ENCODE measurements at places on chromosomes 4 and X.

GRCh38 chrX:56232221-56233082, at the start of gene KLF8:
TSS of gene KLF8 (plus strand) at chrX:56232356. CDS start at chrX:56233335, 979 bp downstream.
- no peak for DNase-seq

- DNase-seq: no peak
Measured at GRCh38 chr4:127965803-127966175, 583 bp downstream of the ABHD18 start.

DNA sequence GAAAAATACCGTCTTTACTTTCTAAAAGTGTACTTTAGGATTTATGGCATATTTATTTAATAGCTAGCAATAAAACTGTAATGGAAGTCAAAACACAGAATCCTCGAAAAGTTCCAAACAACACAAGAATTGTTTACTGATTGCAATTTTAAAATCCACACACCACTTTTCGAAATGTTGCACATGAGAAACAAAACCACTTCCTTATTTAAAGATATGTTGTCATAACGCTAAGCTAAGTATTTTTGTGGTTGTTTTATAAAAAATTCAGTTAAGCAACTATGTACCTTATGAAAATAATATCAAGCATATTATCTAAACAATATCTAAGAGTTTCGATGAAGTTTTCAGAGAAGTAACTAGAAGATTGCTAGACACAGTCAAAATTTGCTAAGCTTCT, 344 bp downstream of the TMPRSS11D start:
- no peak for DNase-seq

DNA sequence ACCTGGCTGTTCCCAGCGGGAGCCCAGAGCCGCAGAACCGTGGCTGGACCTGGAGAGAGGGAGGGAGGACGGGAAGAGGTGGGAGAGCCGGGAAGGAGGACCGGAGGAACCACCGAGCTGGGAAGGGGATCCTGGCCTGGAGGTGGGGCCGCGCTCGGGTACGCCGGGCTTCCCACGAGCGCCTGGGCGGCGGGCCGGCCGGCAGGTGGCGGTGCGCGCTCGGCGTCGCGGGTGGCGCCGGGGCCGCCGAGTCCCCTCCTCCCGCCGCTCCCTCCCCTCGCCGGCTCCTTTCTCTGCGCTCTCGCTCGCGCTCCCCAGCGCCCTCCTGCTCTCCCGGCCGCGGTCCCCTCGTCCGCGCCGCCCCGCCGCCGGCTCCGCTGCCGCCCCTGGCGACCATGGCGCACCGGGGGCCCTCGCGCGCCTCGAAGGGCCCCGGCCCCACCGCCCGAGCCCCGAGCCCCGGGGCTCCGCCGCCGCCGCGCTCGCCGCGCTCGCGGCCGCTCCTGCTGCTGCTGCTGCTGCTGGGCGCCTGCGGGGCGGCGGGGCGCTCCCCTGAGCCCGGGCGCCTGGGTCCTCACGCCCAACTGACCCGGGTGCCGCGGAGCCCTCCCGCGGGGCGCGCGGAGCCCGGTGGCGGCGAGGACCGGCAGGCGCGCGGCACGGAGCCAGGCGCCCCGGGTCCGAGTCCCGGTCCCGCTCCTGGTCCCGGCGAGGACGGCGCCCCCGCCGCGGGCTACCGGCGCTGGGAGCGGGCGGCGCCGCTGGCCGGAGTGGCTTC, at the start of gene SORCS2:
Gene SORCS2 (plus strand): TSS at position 287 of the 778 bp plus-strand sequence.
- DNase-seq: peak; percentile 37

DNA sequence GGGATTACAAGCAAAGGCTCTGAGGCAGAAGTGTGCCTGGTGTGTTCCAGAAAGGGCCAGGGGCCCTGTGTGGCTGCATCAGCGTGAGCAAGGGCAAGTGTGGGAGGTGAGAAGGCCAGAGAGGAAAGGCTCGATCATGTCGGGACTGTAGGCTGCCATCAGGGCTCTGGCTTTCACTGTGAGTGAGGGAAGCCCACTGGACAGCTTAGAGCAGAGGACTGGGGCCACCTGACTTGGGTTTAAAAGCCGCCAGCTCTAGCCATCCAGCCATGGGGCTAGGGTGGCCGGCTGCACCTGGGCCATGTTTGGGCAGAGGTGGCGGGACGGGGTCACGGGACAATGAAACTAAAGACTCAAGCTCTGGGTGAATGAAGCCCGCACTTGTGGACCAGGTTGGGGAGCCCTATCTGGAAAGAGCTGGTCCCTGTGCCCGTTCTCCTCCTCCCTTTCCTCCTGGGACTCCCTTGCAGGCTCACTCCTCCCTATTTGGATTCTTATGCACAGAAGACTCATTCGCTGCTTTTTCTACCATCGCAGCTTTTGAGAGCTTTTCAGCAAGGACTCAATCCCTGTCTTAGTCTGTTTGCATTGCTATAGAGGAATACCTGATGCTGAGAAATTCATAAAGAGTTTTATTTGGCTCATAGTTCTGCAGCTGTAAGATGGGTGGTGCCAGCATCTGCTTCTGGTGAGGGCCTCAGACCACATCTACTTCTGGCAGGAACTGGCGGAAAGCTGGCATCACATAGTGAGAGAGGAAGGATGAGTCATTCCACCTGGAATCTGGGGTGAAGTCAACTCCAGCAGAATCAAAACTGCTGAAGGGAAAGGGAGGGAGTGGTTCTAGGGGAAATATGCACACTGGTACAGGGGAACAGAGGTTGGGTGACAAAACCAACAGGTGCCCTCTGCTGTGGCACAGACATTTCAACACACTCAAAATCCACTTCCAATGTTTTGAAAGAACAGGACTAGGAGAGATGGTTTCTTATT, 15.3 kb downstream of the CTAG1B start:
- no peak for DNase-seq

- no peak for DNase-seq
Measured at GRCh38 chr4:7244751-7245320, 52.5 kb downstream of the SORCS2 start.

GRCh38 chr4:186765138-186765537, 41.5 kb upstream of the FAT1 start:
- DNase-seq: no peak

DNA sequence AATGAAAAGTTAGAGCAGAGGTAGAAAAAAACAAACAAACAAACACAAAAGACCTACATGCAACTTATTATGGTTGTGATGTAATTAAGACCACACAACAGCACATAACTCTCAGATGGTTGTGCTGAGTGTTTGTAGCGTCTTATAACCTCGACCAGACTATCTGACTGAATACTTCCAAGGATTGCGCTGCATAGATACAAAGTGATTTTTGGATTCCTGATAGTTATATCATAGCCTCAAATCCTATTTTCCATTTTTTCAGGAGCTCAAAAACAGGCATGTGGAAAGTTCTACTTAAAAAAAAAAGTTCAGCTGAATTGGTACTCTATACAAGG, 236.1 kb downstream of the SPRY1 start:
- no peak for DNase-seq

GRCh38 chrX:137432609-137433008, 133.3 kb upstream of the ZIC3 start:
- no peak for DNase-seq

- no peak for DNase-seq
Measured at GRCh38 chr4:38678078-38678477, 14.1 kb downstream of the KLF3 start.

DNA sequence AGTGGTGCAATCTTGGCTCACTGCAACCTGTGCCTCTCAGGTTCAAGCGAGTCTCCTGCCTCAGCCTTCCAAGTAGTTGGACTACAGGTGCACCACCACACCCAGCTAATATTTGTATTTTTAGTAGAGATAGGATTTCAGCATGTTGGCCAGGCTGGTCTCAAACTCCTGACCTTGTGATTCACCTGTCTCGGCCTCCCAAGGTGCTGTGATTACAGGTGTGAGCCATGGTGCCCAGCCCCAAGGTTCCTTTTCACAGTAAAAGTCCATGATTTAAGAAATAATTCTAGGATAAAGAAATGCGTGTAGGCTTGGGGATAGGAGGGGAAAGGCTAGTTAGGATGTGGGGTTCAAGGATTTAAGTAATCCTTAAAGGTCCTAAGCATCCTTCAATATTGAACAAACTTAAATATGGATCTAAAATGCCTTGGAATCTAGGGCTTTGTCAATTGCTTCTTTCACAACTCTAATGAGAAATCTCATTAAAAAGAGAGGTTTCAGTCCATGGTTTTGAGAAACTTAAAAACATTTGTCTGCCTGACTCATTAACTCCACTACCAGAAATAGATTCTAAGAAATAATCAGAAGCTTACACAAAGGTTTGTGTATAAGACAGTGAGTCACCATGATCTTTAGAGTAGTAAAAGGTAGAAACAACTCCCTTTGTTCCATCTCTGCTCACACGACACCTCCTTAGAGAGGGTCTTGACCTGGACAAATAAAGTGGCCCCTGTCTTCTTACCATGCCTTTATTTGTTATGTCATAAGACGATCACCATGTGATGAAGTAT, 203.2 kb downstream of the PTTG2 start:
- no peak for DNase-seq

DNA sequence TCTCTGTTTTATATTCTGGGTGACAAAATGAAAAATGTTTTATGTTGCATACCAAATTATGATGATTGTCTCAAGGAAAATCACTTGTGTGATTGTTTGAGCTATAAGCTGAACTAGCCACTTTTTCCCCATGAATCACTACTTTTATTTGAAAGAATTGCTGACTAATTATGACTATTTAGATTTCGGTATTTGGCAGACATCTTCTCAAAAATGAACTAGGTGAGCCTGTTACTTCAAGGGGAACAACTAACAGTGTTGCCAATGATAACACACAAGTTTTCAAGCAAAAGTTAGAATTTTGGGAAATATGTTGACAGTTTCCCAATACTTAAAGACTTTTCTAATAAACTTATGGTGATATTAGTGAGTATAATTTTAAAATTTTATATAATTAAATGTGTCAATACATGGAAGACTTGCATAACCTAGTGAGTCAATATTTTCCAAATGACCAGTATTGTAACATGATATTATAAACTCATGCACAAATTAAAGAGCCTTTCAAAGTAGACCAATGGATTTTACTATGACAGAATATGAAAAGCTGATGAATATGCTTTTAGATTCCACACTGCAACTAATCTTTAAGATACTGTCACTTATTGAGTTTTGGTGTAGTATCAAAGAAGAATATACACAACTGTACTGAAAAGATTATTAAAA, 187.7 kb upstream of the GATB start:
- no peak for DNase-seq

DNA sequence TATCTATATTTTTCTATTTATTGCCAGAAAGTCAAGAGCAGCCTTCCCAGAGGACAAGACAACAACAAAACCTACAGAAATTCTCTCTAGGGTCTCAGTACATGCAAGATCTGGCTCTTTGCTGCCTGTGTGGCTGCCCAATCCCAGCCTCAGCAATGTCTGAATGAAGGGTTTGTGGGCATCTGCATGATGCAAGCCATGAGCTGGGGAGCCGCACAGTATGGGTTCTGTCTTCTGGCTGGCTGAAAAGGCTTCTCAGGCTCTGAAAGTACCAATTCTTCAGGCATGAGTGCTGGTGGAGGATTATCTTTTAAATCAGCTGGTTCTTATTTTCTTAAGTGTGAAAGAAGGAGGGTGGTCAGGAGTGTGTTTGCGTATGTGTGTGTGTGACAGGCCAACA, 104.6 kb downstream of the PDGFRA start:
- DNase-seq: no peak

- DNase-seq: no peak
Measured at GRCh38 chr4:76697129-76697803, 200.7 kb downstream of the SOWAHB start.

DNA sequence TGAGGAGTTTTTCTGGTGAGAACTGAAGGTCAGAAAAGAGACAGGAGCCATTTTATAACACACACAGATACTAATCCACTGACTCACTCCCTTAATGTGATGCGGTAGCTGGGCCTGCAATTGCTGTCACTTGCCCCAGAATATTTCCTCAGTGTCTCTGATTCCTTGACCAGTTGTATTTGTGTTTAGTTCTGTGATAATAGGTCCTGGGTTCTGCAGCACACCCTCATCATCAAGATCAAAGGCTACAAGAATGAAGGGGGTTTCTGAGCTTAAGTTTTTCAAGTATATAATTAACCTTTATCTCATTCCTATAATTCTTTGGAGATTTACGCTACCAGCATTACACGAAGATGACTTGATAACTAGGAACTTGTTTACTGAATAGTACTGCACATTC, 576.5 kb upstream of the CPXCR1 start:
- no peak for DNase-seq

DNA sequence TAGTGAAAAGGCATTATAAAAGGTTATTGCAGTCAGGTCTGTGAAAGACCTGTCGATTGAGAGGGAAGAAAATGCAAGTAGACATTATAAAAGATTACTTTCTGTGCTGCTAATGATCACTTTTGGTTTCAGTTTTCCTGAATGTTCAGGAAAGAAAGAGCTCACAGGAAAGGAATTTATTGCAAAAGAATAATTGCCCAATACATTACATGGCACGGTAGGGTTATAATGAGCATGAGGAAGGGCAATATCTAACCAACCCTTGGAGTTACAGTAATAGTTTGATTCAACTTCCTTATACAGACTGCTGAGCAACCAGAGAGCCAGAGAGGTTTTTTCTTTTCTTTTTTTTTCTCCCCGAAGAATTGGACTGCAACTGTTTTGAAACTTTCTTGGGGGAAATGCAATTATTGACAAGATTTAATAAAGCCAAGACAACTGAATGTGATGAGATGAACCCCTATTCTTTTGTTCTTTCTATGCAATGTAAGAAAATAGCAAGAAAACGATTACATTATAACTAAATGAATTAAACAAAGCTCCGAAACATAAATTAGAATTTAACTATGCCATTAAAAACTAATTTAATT, 247.0 kb downstream of the C4orf33 start:
- DNase-seq: no peak

GRCh38 chr4:115923152-115923551, 809.7 kb upstream of the NDST4 start:
- no peak for DNase-seq

GRCh38 chrX:13404364-13404763, 84.5 kb upstream of the ATXN3L start:
- no peak for DNase-seq

DNA sequence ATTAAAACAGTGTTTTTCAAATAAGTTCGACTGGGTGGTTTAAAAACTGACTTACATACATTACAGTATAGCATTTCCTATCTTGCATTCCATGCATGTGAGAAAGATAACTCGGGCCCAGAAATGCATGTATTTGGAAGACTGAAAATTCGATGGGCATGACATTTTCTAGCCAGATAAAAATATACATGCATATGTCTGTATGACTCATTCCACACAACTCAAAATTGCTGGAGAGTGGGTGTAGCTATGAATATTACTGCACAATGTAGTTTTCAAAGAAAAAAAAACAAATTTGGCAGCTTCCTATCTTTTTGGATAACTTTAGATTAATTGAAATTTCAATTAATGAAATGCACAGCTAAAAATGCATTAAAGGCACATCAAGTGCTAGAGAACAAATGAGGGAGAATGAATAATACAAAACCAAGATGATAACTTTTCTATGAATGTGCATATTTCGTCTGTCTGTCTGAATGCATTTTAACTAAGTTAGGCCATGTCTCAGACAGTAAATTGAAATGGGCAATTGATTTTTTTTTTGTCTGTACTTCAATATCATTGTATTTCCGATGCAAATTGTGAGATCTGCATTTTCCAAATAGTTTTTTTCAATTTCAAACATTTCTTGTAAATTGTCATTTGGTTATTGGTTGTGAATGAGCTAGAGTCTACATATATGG, 54.5 kb upstream of the GABRA2 start:
- DNase-seq: no peak

GRCh38 chr4:72440386-72440785, 128.6 kb downstream of the ADAMTS3 start:
- DNase-seq: no peak

Data from NCI-H510A treated with DMSO at 0.1 percent for 48 hours (cell line).